ENCODE measurements at places on chromosomes 1 and 21.
A peak's percentile ranks its signal among the peaks of the same experiment; 100 is the strongest.

GRCh38 chr1:21325731-21326387, 35.6 kb upstream of the ECE1 start:
- DNase-seq = peak; percentile 64

DNA sequence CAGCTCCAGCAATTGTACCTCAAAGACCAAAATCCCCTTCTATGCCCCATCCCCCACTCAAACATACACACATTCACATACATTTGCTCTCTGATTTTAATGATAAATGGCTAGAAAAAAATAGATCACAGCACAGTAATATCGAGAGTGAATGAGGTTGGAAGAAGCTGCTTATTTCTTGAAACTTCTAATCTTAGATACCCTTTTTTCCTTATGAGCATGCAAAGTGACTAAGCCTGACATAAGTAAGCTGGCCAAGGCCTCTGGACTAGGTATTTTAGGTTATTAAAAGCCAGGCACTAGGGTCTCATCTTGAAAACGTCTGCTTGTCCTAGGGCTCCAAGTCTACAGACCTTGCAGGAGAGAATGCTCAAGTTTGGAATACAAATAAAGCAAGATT, 133.6 kb downstream of the TGFBR3 start:
- DNase-seq = no peak

GRCh38 chr1:185008838-185009237, 34.5 kb upstream of the NIBAN1 start:
- DNase-seq = no peak

DNA sequence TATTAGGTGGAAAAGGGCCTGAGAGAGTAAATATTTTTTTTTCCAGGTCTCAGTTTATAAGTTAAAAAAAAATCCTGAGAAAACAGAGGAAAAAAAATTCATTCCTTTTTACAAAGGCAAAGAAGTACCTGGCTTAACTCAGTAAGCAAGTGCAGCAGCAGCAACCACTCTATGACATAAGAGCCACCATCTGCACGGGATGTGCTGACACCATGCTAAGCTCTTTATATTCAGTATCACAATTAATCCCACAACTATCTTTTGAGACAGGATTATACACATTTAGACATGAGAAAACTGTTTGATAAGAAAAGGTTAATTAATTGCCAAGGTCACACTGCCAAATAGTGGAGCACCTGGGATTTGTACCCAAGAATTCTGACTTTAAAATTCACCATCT, 13.4 kb upstream of the DPT start:
- no peak for DNase-seq

- no peak for DNase-seq
Observed at GRCh38 chr1:37682334-37682987, 9.9 kb upstream of the CDCA8 start.

- DNase-seq = no peak
Observed at GRCh38 chr1:239185245-239185619, 201.1 kb upstream of the CHRM3 start.

DNA sequence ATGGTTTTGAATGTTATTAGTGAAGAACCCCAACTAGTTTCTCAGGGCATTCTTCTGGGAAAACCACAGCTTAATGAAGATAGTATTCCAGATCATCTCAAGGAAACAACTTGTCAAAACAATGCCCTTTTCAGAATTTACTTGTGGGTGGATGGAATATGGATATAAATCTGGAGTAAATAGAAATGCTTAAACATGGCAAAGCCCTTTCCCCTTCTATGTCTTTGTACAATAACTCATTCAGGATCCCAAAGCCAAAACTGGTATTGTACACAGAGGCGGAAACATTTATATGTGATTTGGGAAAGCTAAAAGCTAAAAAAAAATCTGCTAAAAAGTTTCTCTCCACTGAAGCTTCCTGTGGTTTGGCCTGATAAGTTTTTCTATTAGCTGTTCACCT, 55.5 kb upstream of the RGS5 start:
- DNase-seq = no peak

DNA sequence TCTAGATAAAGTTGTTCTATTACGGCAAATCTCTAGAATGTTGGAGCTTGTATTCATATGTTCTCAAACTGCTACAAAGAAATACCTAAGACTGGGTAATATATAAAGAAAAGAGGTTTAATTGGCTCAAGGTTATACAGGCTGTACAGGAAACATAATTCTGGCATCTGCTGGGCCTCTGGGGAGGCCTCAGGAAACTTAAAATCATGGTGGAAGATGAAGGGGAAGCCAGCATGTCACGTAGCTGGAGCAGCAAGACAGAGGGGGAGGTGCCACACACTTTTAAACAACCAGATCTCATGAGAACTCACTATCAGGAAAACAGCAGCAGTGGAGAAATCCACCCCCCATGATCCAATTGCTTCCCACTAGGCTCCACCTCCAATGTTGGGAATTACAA, 390.4 kb upstream of the ADGRL4 start:
- DNase-seq = no peak

DNA sequence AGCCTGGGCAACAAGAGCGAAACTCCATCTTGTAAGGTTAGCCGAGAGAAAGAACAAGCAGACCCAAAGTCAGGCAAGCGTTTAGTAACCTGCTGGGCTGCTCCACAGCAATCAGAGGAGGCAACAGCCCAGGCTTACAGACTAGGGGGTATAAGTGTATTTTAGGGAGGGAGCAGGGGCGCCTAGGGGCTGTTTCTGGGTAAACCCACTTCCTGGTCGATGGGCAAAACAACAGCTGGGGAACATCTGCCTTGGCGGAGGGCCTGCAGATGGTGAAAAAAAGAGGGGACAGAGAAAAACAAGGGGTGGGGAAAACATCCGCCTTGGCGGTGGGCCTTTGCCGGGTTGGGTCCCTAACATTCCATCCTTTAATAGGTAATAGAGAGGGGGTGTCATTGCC, 5.2 kb downstream of the TAS1R1 start:
- DNase-seq = no peak

DNA sequence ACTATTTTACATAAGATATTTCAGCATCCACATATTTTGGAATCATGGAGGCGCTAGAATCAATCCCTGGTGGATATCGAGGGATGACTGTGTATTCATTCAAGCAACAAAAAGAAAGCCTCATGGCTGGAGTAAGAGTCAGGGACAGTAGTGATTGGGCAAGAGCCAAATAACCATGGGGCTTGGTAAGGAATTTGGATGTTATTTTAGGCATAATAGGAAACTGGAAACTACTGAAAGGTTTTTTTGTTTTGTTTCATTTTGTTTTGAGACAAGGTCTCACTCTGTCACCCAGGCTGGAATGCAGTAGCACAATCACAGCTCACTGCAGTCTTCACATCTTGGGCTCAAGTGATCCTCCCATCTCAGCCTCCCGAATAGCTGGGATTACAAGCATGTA, 33.8 kb upstream of the EYA3 start:
- DNase-seq = no peak

GRCh38 chr1:151831605-151832004, at the start of gene RORC:
TSS of gene RORC (minus strand) at chr1:151831802. CDS start at chr1:151831764, 38 bp downstream.
- no peak for DNase-seq

DNA sequence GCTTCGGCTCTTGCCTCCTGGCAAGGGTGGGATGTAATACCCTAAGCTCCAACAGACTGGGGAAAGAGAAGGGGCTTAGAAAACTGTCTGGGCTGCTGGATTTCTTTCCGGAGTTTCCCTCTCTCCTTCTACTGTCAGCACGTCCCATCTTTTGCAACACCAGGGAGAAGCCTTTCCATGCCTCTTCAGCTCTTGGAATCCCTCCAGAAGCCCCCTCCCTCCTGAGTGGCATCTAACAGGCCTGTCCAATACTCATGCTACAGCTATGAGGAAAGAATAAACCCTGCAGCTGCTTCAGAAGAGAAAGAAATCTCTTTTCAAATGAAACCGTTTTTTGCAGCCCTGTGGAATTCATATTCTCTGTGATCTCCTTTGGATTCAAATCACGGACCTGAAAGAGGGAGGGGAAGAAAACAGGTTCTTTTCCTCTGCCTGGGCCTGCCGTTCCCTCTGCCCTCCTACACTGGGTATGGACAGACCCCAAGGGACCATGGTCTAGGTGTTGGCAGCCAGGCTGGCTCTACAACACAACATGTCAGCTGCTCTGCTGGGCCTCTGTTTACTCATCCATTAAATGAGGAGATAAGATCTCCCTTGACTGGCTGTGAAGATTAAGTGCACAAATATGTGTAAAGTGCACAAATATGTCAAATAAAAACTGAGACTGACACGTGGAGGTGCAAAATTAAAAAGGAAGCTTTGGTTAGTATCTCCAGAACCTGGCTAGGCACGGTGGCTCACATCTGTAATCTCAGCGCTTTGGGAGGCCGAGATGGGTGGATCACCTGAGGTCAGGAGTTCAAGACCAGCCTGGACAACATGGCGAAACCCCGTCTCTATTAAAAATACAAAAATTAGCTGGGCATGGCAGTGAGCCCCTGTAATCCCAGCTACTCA, 6.0 kb upstream of the CAPN2 start:
- no peak for DNase-seq

DNA sequence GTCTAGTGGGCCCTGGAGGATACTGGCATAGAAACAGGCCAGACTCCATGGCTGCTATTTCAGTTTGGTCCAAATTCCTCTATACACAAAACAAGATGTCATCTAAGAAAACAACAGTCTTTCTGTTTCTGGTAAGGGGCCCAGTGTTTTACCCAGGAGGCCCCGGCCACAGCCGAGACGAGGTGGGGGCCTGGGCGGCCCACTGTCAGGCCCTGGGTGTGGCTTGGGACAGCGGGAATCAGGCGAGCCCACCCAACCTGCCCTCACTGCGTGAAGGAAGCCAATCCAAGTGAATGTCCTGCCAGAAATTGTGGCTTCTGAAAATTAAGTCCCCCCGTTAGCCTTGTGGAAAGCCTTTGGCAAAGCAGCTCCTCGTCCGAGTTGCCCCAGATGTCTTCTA, 31.2 kb upstream of the GPR153 start:
- no peak for DNase-seq

DNA sequence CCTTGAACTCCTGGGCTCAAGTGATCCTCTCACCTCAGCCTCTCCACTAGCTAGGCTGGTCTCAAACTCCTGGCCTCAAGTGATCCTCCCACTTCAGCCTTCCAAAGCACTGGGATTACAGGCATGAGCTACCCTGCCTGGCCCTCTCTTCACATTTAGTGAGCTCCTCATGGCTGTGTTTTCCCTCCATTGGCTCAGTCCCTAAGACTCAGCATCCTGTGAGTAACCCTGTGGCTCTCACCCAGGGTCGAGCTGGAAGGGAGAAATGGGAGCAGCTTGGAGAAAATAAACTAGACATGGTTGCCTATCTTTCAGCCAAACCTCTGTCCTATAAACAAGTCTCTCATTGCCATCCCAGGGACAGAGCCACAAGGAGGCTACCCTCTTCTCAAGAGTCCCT, 17.5 kb downstream of the NCF2 start:
- DNase-seq = no peak

DNA sequence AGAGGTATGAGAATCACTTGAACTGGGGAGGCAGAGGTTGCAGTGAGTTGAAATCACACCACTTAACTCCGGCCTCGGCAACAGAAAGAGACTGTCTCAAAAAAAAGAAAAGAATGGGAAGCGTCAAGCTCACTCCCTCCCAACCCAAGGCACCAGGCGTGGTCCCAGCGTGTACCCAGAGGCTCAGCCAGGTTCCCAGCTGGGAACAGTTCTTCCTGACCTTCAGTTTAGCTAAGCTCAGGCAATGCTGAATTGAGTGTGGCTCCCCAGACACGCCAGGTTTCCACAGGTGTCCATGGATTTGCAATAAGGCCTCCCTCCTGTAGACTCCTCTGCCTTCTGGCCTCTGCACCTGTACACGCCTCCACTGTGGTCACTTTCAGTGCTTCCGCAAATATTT, 140.7 kb upstream of the TMEM51 start:
- DNase-seq = no peak

DNA sequence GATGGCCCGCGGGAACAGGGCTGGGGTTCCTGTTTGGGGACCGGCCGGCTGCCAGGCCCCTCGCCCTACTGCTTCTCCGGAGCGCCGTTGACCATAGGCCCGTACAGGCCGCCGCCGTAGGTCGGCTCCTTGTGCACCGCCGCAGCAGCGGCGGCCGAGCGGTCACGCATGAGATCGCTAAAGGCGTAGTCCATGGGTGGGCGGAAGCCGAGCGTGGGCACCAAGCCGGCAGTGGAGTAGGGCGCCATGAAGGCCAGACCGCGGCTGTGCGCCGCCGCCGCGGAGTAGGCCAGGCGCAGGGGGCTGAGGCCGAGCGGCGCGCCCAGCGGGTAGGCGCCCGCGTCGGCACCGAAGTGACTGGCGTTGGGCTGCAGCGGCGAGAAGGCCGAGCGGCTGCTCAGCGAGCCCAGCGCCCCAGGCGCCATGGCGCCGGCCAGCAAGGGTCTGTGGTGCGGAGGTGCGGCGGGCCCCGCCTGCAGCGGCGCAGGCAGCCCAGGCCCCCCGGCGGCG, 4.6 kb downstream of the DMRTA2 start:
- no peak for DNase-seq

- DNase-seq = no peak
Observed at GRCh38 chr1:76162254-76162653, 87.7 kb downstream of the ST6GALNAC3 start.

DNA sequence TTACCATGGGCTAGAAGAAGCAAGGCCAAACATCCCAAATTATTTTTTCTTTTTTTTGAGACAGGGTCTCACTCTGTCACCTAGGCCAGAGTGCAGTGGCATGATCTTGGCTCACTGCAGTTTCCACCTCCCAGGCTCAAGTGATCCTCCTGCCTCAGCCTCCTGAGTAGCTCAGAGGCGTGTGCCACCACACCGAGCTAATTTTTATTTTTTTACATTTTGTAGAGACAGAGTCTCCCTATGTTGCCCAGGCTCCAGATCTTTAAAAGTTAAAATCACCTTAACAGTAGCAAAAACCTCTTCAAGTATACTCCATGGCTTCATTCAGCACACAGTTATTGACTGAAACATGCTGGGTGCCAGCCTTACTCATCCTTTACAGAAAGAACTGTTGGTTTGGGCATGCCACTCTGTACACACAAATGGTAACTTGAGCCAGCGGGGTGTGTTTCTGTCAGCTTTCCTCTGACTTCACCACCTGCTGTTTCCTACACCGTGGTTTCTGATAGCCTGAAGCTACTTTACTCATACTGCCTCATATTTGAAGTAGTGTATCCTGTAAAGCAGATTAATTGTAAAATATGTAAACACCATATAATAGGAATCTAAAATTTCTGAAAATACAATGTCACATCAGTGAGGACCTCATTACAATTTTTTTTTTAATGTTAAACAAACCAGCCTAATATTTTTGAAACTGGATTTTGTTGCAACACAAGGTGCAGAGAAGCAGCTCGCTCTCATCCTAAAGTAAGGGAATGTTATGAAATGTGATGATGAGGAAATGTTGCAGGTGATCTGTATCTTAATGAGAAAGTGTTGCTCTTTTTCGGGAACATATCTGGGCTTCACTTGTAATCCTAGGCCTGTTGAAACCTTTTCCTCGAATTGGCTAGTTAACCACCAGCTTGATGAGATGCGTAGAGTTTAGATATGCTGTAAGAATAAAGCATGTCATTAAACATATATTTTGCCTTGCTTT, 113.9 kb downstream of the ATP5PO start:
- no peak for DNase-seq

DNA sequence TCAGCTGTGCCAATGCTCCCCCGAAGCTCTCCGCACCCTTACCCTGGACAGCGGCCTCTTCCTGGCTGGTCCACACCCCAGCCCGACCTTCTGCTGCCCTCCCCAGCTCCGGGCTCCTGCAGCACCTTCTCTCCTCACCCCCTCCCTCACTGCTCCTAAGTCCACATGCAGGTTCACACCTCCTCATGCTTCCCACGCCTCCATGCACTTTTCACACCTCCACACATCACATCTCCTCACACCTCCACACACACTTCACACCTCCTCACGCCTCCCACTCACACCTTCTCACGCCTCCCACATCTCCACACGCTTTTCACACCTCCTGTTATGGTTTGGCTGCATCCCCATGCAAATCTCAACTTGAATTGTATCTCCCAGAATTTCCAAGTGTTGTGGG, 18.9 kb downstream of the GPR137B start:
- DNase-seq = no peak
